ENCODE measurements at places on chromosomes 3 and 15. TPM values are rescaled to one million over a fixed set of nuclear protein-coding genes. Genes with fewer than 3 reads are reported as not detected.

DNA sequence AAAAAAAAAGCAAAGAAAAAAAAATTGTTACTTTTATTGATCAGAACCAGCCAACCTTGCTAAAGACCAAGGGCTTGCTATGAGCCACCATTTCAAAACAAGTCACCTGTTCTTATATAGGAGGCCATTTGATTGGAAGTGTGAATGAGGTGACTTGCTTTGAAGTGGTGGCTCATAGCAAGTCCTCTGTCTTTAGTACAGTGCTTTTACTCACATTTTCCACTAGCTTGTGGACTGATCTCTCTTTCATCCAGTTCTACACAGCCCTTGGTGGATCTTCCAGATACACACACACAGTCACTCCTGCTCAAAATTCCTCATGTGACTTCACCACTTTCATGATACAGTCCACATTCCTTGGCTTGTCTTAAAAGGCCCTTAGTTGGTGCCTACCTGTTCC is 13.5 kb downstream of the CLSTN2 start:
- H3K27ac ChIP-seq, result no peak overlapping the region
- no peaks in the 10 kb centered on the region for H3K36me3 ChIP-seq
- DNase-seq, result no peak
- H3K4me1 ChIP-seq, result no peaks in the 10 kb centered on the region
- H3K27me3 ChIP-seq, result no peaks in the 10 kb centered on the region
- no peak overlapping the region for H3K4me3 ChIP-seq

DNA sequence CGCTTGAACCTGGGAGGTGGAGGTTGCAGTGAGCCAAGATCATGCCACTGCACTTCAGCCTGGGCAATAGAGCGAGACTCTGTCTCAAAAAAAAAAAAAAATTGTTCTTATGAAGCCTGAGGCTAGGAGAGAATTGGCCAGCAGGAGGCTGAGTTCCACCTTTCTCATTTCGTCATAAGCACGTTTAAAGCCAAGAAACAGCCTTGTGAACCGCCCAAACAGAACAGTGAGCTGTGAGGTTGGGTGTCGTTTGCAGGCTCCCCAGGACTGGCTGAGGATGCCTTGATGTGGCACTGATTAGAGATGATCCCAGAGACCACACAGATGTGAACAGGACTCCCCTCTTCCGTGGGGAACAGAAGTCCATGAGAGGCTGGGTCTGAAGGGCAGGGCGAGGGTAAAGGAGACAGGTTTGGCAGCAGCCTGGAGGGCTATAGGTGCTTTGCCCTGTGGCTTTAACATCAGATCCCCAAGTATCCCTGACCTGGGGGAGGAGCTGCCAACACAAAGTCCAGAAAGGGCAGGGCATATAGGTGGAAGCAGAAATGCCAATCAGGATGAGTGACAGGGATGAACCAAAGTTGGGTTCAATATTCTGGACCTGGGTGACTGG is 52.9 kb downstream of the CLEC3B start:
- H3K36me3 ChIP-seq, result peaks cover 4% of the 10 kb centered on the region
- no peak for DNase-seq
- H3K27ac ChIP-seq, result no peak overlapping the region
- H3K4me3 ChIP-seq, result no peak overlapping the region

- H3K27me3 ChIP-seq, result no peaks in the 10 kb centered on the region
- H3K4me1 ChIP-seq, result no peaks in the 10 kb centered on the region
- no peak overlapping the region for H3K4me3 ChIP-seq
- H3K36me3 ChIP-seq, result no peaks in the 10 kb centered on the region
Measured at GRCh38 chr3:39136533-39137434, 16.6 kb downstream of the CSRNP1 start.

DNA sequence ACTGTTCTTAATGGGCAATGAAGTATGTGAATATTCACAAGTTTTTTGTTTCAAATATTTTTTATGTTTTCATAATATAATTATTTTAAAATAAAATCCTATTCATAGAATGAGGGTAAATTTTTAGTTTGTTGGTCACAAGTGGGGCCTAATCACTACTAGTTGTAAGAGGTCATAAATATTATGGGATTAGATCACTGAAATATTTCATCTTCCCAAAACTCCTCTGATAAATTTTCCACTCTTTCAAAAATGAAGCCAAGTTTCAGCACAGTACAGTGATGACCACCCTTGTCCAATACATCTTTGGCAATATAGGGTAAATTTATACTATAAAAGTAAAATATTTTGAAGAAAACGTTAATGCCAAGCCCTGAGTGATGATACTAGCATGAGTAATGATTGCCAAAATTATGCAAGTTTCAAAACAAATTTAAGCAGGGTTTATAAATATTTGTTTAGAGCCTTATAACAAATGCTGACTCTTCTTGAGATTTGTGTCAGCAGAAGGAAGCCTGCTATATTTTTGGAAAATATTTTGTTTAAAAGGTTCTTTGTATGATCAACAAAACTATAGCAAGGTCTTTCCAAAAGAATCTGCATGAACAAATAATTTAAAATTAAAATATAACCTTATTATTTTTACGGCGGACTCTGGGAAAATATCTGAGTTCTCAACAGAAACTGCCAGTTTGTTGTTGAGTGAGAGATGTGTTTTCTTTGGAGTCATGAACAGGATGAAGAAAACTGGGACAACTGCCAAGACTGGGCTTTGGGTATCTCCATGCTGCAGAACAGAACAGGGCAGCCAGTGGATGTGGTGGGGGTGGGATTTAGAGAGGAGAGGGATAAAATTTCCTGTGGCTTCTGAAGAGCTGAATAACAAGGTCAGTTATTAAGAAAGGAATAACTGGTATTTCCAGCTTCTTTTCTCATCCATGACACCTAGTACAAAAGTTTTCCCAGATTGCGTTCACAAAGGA is 17.9 kb upstream of the TM4SF1 start:
- no peak overlapping the region for H3K27ac ChIP-seq
- no peaks in the 10 kb centered on the region for H3K27me3 ChIP-seq
- no peaks in the 10 kb centered on the region for H3K36me3 ChIP-seq
- no peak overlapping the region for H3K4me3 ChIP-seq
- DNase-seq, result no peak

Gene LEO1
- total RNA-seq, result 30.3 TPM
